Mucosa of gallbladder (tissue), 1 donor: ENCODE measurements at places on chromosomes 7 and 10. TPM values are rescaled to one million over a fixed set of nuclear protein-coding genes. Genes with fewer than 3 reads are reported as not detected.

The EPHB6 gene
- total RNA-seq: 16.7 TPM

The CCDC136 gene
- total RNA-seq: 25.3 TPM

The TLL2 gene
- total RNA-seq: 6.7 TPM

The ACSM6 gene
- not detected for total RNA-seq

The BUD31 gene
- 77.8 TPM for total RNA-seq

The AUTS2 gene
- 50.1 TPM for total RNA-seq

The CPN1 gene
- total RNA-seq: not detected

The CYP3A7 gene
- 92.6 TPM for total RNA-seq

The OGA gene
- 104 TPM for total RNA-seq

The CYP2C19 gene
- 188 TPM for total RNA-seq

The CDCA7L gene
- total RNA-seq: 15.4 TPM

The SFTPD gene
- 0.52 TPM for total RNA-seq

The OPN4 gene
- total RNA-seq: not detected

The PEX1 gene
- 15.9 TPM for total RNA-seq

The SHTN1 gene
- total RNA-seq: 36.7 TPM

The EBLN1 gene
- total RNA-seq: not detected

GRCh38 chr10:77179015-77179695, 458.5 kb downstream of the KCNMA1 start:
- DNase-seq: peak; percentile 61

GRCh38 chr10:49162063-49162462, 26.1 kb downstream of the TMEM273 start:
- no peak for DNase-seq

DNA sequence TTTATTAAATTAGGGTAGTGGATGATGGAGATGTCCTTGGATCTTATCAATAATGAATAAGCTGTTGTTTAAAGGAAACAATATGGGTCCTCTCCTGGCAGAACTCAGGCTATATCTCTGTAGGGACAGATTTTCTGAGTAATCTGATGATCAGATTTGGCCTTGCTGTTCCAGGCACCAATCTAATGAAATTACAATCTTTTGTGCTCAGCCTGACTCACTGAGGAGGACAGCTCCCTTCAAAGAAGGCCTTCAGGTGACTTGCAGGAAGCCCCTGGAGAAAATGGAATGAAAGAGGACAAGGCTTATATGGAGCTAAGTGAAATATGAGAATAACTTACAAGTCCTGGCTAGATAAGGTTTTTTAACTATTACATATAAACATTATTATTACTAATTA, 486.4 kb upstream of the SORCS1 start:
- DNase-seq: no peak

DNA sequence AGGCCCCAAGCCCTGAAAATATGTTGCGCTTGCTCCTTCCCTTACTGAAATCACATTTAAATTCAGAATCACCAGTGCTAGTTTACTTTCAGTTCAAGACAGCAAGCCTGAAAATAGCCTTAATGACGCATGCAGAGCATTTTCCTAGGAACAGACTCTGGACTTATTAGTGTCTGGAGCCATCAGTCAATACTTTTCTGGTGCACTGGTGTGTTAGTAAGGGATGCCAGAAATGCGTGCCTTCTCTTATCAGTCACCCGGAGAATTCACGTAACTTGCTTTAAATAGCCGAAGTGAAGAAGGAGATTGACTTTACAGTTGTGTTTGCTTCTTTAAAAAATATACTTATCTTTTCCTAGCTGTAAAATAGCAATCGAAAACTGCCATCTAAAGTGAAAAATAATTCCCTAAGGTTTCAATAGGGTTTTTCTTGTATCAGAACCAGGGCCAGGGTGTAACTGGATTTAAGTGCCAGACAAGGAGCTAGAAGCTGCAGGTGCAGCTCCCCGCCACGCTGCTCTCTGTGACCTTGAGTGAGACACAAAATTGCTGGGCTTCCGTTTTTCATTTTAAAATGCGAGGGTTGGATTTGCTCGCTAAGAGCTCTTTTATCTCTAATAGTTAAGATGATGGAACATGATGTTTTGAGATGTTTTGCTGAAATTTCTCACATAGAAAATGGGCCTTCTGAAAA, 177.8 kb downstream of the NSUN6 start:
- peak; percentile 36 for DNase-seq

GRCh38 chr7:96026611-96027010, 254.3 kb downstream of the DYNC1I1 start:
- DNase-seq: no peak

GRCh38 chr7:159209429-159209828, 64.8 kb upstream of the VIPR2 start:
- no peak for DNase-seq

DNA sequence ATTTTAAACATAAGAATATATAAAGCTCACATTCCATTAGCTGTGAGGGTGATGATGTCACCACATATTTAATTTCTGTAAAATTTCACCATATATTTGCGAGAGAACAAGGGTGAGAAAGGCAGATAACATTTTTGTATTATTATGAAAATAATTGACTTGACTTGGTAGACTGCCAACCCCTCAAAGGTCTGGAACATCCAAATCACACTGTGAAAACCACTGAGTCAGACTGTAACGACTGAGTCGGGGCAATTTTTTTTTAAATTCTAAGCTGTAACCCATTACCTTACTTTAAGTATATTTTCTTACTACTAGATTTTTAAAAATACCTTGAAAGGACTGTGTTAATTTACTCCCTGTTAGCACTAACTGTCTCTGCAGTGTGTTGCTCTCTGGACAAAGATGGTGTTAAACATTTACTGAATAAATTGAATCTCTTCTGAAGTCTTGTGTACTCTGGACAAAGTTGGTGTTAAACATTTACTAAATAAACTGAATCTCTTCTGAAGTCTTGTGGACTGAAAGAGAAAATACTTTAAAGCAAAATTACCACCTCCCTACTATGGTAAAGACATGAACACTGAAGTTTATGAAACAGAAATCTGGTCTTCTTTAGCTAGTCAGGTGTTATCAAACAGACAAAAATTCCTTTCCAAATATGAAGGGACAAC, 14.1 kb downstream of the PDZD8 start:
- no peak for DNase-seq

DNA sequence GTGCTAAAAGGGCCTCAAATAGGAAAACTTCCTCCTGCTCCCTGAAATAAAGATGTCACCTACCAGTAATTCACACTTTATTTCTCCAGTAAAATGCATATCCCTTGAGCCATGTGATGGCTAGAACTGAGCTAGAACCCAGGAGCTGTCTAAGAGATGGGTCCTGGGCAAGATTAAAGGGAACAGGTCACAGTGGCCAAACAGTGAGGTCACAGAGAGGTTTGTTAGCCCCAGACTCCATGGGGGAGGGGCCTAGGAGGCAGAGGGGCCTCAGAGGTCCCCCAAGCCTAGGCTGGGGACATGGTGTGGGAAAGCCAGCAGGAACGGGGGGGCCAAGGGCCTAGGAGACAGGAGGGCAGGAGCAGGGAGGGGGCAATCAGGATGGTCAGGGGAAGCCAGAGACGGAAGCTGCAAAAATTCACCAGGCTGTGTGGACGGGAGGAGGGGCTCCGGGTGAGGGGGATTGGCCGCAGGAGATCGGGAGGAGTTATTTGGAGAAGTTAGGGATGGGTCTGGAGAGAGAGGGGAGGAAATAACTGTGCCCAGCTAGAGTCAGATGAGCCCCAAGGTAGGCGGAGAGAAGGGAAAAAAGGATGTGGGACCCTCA, 3.3 kb downstream of the FBXO24 start:
- DNase-seq: no peak

GRCh38 chr10:21524526-21525366, 736 bp downstream of the SKIDA1 start:
- no peak for DNase-seq

- no peak for DNase-seq
Observed at GRCh38 chr7:115707258-115708012, 323.1 kb downstream of the TFEC start.

DNA sequence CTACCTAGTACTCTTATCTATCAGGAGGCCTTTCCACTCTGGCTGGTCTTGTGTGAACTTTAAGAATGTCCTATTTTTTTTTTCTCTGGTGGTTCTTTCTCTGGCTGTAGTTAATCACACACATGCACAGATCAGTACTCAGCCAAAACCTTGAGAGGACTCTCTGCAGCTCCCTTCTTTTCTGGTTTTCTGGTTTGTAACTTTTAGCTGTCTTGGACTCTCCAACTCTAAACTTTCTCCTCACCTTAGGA, 54.9 kb upstream of the HELLS start:
- no peak for DNase-seq

DNA sequence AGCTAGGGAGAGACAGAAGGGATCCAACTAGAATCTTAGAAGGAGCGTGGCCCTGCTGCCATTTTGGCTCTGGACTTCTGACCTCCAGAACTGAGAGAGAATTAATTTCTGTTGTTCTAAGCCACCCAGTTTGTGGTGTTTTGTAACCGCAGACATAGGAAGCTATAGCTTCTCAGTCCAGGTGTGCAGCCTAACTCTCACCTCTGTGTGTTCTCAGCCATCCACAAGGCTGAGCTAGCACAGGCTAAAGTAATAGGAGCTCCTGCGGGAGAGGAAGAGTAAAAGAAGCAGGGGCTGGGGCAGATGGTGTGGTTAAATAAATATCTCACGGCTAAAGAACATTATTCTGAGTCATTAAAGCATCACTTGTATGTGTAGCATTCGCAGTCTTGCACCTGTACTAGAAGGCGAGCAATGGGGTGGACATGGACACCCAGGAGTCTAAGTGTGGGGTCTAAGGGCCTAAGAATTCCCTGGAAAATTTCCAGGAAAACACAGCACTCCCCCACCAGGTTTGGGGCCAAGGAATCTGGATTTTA, 94.1 kb downstream of the AOAH start:
- DNase-seq: no peak

- peak; percentile 81 for DNase-seq
Observed at GRCh38 chr10:32139223-32140073, 83.2 kb upstream of the KIF5B start.

GRCh38 chr10:105185161-105185560, 544.1 kb downstream of the SORCS3 start:
- no peak for DNase-seq

DNA sequence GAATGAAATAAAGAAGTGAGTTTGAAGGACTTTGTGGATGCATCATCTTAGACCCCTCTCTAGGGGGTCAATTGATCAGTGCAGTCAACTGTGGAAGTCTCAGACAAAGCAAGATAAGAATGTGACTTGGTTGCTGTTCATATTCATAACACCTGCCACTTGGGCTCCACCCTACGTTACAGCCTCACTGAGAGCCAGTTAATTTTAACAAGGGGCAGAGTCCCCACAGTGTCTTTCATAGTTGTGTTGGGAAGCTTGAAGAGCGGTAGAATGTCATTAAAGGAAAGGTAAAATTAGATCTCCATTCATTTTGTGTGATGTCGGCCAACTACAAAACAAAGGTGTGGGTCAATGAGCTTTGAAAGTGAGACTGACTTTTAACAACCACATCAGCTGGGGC, 442.1 kb upstream of the C7orf33 start:
- peak; percentile 25 for DNase-seq

- no peak for DNase-seq
Observed at GRCh38 chr7:131244259-131244852, 83.3 kb upstream of the MKLN1 start.

- no peak for DNase-seq
Observed at GRCh38 chr7:99218406-99219184, 10.7 kb upstream of the KPNA7 start.

GRCh38 chr7:95004618-95005247, 97.3 kb downstream of the PPP1R9A start:
- DNase-seq: no peak

DNA sequence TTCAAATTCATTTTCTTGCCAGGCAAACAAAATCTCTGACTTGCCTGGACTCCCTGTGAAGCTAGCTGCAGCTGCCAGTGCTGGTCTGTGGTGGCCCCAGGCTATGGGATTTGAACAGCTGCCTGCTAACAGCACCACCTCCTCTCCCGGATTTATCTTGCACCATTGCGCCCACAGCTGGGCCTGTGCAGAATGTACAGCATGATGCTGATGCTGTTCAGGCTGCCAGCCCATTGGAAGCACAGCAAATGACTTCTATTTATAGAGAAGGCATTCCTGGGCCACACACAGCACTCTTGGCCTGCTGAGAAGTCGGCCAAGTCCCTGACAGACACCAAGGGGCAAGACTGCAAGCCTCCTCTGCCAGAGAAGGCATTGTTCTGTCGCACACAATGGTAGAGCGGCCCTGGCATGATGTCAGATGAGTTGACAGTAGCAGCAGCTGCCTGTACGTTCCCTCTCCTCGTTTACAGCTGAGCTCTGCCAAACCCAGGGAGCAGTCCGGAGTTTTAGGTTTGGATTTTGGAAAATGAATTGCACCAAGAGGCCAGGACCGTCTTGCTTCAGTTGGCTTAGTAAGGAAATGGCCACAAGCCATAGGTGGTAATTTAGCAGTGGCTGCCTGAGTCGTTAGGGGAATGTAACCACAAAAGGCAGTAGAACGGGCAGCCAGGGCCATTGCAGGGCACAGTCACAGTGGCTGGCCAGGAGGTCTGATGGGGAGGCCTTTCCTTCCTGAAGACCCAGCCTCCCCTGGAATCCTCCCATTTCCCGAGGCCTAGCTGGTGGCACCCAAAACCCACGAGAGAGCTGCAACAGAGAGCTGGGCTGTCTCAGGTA, 38.5 kb downstream of the MTURN start:
- peak; percentile 45 for DNase-seq

DNA sequence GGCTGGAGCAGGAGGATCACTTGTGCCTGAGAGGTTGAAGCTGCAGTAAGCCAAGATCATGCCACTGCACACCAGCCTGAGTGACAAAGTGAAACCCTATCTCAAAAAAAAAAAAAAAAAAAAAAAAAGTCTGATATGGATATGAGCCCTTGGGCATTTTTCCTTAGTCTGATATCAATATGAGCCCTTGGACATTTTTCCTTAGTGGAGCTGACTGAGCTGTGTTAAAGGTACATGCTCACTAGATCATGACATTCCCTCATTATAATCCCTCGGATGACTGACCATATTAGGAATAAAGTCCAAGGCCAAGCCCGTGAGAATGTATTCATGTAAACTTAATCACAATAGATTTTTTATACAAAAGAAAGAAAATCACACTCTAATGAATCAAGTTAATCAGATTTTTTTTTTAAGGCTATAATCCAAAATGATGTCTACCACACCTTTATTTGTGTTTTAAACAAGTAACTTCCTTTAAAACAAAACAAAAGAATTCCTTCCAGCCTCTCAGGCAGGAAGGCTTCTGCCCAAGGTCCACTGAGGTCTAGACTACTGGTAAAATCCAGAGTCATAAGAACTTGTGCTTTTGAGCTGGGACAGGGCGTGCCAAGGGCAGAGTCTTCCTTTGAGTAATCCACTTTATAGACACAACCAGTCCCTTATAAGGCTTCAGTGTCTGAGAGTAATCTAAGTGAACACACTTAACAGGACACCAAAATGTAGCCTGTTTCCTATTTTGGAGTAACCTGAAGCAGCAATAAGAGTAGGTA, 5.5 kb downstream of the PPA1 start:
- DNase-seq: peak; percentile 62

DNA sequence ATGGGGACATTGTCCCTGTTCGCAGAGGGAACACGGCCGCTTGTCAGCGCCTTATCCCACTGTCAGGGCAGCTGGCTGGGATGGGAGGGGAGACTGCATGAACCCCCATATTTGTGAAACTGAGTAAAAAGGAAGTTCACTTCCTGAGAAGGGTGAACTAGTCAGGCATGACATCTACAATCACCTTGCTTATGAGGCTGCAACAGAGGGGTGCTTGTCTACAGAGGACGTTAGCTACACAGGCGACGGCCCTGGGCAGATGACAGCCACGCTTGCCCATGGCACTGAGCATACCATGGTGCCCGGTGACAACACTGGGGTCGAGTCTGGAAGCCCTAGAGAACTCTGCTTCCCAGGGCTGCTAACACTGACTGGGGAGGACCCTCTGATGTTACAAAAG, 46.0 kb upstream of the KDM7A start:
- DNase-seq: no peak

- no peak for DNase-seq
Observed at GRCh38 chr7:139427029-139427420, 56.4 kb downstream of the KLRG2 start.

- no peak for DNase-seq
Observed at GRCh38 chr10:2278363-2278762, 541.0 kb upstream of the ADARB2 start.
